ENCODE measurements at places on chromosomes 7 and 10.

DNA sequence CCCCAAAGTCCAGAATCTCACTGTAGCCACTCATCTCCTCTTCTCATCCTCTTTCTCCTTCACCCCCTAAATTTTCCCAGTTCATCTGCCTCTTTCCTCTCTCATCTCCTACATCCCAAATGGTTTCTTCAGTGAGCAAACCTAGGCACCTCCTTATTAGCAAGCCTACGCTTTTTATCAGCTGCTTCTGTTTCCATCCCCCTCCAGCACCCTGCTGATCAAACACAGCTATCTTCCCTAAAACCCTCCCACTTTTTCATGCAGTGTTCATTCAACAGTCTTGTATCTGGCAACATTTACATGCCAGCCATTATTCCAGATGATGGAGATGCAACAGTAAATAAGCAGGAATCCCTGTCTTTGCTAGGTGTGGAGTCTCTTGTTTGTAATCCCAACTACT, 3.3 kb upstream of the ABRAXAS2 start:
- DNase-seq, result no peak

- DNase-seq, result no peak
These were observed 14.0 kb upstream of the ATXN7L1 start for GRCh38 chr7:105890290-105890997.

GRCh38 chr10:104941662-104942061, 300.6 kb downstream of the SORCS3 start:
- no peak for DNase-seq

GRCh38 chr10:131019696-131020095, 291.8 kb downstream of the TCERG1L start:
- no peak for DNase-seq

DNA sequence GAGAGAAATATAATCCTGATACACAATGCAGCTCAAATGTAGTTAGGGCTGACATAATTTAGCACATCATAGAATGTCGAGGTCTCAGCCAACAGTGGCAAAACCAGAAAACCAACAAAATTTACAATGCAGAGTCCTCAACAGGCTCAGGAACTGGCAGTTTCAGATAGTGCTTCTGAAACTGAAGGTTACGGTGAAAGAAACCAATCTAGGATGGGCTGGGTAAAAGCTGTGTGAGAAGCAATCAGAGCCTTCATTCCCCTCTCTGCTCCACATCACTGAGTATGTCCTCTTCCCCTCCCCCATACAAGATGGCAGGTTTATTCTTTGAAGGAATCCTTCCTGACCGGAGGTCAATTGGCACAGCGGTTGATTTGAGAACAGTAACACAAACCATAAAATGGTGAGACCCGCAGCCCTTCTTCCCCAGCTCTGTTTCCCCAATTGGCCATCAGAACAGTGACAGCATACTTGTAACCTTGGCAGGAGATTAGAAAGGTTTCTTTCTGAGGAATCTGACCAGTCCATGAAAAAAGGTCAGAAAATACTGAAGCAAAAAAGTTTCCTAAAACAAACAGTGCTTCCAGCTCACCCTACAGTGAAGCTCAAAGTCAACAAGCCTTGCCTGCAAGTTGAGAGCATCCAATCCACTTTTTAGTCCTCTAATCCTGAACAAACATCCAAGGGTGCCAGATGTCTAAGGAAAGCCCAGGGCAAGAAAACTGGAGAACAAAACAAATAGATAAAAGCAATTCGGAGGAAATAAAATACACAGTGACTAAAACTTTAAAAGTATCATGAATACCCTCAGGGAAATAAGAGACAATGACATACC, 53.9 kb upstream of the IL6 start:
- DNase-seq, result no peak

DNA sequence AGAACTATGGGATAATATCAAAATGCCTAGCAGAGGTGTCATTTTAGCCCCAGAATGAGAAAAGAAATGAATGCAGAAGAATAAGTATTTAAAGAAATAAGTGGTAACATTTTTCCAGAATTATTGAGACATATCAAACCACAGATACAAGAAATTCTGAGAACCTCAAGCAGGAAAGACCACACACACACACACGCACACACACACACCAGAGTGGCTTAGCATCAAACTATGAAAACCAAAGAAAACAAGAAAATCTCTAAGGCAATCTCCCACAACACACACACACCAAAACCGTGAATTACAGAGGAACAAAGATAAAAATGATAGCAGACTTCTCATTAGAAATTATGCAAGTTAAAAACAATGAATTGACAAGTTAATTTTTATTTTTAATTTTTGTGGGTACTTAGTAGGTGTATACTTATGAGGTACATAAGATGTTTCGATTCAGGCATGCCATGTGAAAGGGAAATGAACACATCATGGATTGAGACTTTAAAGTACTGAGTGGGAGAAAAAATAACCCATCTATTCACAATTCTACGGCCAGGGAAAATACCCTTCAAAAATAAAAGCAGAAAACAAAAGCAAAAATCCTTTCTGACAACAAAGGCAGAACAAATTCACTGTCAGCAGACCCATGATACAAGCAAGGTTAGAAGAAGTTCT, 14.6 kb downstream of the PPIF start:
- no peak for DNase-seq

- DNase-seq, result no peak
These were observed 35.3 kb downstream of the PALD1 start for GRCh38 chr10:70513848-70514309.

DNA sequence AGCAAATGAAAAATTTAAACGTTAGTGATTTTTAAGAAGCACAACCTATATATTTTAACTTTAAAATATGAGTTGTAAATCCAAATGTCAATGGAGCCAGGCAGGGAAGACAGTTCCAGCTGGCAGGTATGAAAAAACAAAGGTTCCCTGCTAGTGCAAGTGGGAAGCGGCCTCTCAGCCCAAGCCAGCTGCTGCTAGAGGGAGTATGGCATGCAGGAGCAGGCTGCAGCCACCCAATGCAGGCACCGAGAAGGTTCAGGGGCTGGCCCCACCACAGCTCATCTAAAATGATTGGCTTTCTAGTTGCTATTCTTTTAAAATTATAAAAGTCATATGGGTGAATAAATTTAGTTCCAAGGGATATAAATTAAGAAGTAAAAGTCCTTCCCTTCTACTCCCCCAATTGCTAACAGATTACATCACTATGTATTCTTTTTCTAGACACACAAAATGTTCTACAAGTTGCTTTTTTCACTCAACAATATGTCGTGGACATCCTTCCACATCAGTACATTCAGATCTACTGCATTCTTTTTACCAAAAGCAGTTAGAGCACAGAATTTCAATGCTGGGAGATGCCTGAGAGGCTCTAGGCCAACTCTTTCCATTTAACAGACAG, 69.3 kb downstream of the SGMS1 start:
- DNase-seq, result no peak

- no peak for DNase-seq
These were observed 3.1 kb upstream of the PAPSS2 start for GRCh38 chr10:87656431-87657072.

DNA sequence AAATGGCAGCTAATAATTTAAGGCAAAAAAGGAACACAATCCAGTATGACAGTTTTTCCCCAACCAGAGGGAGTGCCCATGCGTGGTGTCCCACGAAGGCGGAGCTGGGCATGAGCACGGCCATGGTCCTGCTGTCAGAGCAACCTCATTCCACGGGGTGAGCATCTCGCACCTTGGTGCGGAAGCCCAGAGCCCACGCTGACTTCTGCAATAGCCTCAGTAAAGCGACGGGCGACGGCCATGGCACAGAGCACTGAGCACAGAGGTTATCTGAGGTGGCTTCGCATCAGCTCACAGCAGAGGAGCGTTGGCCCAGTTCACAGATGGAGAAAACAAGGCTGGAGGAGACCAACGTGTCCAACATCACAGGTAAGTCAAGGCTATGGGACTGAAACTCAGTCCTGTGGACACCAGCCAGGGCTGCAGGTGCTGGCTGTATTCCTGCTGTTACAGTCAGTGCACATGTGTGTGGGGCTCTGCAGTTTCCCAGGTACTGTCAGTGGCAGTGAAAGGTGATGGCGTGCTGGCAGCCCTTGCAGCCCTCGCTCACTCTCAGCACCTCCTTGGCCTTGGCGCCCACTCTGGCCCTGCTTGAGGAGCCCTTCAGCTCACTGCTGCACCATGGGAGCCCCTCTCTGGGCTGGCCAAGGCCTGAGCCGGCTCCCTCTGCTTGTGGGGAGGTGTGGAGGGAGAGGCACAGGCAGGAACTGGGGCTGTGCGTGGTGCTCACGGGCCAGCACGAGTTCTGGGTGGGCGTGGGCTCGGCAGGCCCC, 525.6 kb downstream of the PTPRN2 start:
- no peak for DNase-seq

DNA sequence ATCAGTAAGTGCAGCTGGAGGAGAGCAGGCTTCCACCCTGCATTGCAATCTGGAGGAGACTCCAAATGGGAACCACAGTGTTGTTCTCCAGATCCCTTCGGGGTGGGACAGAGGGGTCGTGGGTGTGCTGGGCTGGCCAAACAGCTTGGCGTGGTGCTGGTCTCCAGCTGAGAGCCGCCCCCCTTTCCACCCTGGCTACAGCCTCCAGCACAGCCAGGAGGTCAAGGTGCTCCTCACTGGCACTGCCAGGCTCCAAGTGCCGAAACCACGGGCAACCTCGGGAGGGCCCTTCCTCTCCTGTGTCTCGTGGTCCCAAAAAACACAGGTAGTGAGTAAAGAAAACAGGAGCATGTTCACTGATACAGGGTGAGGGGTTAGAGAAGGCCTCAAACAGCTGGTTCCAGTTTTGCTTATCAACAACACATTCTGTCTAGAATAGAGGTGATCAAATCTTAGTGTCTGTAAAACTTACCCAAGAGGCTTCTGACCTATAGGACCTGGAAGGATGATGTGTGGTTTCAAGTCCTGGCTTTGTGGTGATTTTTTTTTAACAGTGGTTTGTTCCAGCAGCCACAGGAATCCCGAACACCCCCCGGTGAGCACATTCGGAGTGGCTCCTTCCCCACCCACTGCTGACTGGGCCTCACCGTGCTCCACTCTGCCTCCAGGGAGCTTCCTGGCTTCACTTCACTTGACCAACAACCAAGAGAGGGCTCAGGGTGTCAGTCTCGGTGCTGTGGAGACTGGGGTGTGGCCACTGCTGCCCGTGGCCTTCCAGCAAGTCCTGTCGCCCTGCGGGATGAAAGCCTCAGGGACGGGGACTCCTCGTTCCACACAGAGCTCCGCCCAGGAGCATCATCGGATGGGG, 31.2 kb upstream of the EN2 start:
- DNase-seq, result no peak

DNA sequence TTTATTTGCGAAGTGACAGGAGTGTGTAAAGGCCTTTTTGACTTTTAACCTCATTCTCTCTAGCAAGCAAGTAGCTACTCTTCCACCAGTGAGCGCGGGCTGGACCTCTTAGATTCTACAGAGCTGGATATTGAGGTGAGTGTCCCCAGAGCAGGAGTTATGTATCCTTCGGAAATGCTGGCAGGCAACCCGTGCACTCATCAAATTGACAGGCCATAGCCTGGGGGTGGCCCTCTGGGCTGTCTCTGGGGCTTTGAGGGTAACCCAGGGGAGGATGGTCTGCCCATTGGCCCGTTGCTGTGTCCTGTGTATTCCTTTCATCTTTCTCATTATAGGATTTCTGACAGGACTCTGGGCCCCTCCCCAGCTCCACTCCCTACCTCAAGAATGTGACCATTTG, 6.1 kb upstream of the PVRIG start:
- DNase-seq, result no peak

DNA sequence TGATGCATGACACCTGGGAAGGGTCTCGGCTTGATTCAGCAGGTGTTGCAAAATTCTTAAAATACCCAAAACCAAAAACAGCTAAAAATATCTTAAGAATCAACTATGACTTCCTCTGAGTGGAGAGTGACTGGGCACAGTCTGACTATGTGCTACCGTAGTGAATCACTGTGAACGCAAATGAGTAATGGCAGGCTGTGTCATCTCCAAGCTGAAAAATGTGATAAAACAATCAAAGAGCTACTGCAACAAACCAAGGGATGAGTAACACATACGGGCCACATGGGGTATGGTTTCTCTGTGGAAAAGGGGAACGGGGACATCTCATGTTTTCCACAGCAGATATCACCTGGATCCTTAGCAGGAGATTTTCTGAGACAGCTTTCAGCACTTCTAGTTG, 127.5 kb downstream of the ABCA13 start:
- DNase-seq, result no peak

Measured in activated T-helper 1 cell treated with anti-CD3 and anti-CD28 coated beads, Interleukin-2, amount 50 U/mL, for 16 hours (primary cell).